ENCODE measurements at places on chromosomes 12 and 14.

- no peak for DNase-seq
Observed at GRCh38 chr12:53575502-53576249, 50.5 kb downstream of the ATF7 start.

GRCh38 chr12:123097561-123098084, 53.3 kb downstream of the PITPNM2 start:
- no peak for DNase-seq

DNA sequence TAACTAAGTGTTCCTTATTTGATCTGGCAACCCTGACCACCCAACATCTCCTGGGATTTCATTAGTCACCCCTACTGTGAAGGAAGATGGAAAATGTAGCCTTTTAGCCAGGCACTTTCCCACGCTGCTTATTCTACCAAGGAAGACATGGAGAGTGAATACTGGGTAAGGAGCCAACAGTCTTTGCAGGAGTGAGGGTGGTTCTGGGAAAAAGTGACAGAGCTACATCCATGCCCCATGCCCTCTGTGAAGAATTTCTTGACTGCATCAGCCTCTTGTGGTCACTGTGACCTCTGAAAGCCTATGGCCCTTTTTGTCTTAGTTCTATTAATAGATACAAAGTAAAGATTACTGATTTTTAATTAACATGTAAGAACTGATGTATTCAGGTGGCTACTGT, 196.0 kb upstream of the EEA1 start:
- no peak for DNase-seq

DNA sequence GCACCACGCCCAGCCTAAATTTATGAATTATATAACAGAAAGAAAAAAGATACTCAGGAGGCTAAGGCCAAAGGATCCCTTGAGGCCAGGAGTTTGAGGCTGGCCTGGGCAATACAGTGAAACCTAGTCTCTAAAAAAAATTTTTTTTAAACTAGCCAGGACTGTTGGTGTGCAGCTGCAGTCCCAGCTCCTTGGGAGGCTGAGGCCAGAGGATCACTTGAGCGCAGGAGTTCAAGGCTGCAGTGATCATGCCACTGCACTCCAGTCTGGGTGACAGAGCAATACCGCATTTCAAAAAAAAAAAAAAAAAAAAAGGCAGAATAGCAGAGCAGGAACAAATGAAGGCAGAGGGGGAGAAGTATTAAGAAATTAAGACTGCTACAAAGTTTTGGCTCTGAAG, 2.6 kb upstream of the PSMA6 start:
- DNase-seq, result no peak

DNA sequence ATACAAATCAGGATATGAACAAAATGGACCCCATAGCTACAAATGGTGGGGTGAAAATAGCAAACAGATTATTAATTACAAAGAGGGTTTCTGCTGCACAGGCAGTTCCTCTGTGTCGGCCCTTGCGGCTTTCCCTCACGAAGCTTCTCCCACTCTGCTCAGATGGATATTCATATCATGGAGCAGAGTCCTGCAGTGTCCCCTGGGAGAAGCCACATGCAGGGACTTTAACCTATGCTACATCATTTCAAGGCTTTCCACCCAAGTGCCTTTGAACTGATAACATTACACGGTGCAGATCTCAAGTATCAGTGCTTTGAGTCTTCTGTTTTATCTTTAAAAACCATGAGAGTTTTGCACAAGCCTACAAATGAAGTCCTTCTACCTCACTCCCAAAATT, 229.1 kb downstream of the PPM1H start:
- no peak for DNase-seq

GRCh38 chr12:106030210-106031071, 108.3 kb downstream of the NUAK1 start:
- DNase-seq, result no peak

GRCh38 chr14:101123618-101124510, 220.3 kb upstream of the RTL1 start:
- no peak for DNase-seq

GRCh38 chr14:78131201-78131600, 39.0 kb upstream of the NRXN3 start:
- no peak for DNase-seq

GRCh38 chr12:18753481-18754123, 15.7 kb downstream of the CAPZA3 start:
- no peak for DNase-seq

Measured in germinal center (tissue), 1 donor.